Heart left ventricle (tissue), 16 donors: ENCODE measurements at places on chromosomes 12 and 14. TPM values are rescaled to one million over a fixed set of nuclear protein-coding genes. Genes with fewer than 3 reads are reported as not detected.

- DNase-seq = peak; percentile 79
Measured at GRCh38 chr14:73758392-73759182, 44.4 kb upstream of the PNMA1 start.

DNA sequence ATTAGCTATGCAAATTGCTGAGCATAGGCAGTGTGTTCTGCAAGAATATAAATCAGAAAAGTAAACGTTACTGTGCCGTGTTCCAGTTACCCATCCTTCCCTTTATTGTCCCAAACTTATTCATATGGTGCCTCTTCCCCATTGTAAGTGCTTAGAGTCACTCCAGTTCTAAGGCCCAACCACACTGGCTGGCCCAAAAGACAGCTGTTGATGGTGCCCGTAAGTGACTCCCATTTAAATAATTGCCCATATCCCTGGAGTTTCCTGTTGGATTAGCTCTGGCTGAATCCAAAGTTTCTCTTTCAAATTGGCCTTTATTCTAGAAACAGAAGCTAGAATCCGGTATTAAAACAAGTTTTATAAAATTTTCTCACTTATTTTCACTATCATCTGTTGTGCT, 400.1 kb upstream of the DDHD1 start:
- DNase-seq = no peak

GRCh38 chr12:25197608-25198007, 2.6 kb downstream of the ETFRF1 start:
- DNase-seq = no peak

DNA sequence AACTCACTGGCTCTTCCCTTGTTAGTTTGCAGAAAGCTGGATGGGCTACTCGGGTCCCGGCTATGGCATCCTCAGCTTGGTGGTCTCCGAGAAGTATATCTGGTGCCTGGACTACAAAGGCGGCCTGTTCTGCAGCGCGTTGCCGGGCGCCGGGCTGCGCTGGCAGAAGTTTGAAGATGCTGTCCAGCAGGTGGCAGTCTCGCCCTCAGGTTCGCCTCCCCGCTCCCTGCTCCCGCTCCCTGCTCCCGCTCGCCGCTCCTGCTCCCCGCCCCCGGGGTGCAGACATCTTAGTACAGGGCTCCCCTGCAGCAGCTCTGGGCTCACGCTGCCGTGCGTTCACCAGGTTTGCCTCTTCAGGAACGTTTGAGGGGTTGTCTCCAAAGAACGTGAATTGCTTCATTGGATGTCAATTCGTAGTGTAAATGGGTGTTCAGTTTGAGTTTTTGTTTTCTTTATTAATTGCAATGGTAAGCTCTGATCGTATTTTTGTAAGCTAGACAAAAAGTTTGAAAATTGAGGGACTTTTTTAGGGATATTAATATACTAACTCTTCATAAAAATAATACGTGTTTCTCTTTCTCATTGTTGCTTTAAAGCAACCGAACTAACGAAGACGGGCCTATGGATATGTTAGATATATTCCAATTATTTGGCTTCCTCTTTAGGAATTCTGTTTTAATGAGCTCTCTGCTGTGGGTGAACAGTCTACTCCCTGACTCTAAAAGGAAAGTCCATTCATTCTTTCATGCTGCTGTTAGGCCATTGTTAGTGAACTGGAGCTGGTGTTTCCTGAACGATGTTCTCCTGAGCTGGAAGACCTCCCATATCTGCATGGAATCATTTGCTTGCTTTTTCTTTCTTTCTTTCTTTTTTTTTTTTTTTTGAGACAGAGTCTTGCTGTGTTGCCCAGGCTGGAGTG, 71.3 kb downstream of the ANKRD9 start:
- peak; percentile 90 for DNase-seq

DNA sequence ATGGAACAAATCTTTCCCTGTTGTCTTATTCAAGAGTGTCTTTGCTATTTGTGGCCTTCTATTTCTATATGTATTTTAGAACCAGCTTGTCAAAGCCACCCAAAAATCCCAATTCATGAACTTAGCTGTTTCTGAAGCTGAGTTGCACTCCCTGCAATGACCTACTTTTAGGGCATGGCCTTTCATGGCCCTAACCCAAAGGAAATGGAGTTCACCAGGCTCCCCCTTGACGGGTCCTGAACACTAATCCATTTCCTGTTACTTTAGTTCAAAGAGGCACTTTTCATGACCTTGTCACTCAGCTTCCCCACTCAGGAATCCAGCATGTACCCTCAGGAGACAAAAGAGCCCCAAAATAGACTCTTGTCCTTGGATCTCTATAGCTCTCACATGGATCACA, 7.6 kb downstream of the TMED8 start:
- no peak for DNase-seq

- no peak for DNase-seq
Measured at GRCh38 chr14:81472096-81472800, 61.4 kb downstream of the SEL1L start.

GRCh38 chr12:107446476-107446875, 239.1 kb upstream of the PWP1 start:
- no peak for DNase-seq

GRCh38 chr12:131940141-131940547, 9.6 kb upstream of the EP400 start:
- DNase-seq = no peak

DNA sequence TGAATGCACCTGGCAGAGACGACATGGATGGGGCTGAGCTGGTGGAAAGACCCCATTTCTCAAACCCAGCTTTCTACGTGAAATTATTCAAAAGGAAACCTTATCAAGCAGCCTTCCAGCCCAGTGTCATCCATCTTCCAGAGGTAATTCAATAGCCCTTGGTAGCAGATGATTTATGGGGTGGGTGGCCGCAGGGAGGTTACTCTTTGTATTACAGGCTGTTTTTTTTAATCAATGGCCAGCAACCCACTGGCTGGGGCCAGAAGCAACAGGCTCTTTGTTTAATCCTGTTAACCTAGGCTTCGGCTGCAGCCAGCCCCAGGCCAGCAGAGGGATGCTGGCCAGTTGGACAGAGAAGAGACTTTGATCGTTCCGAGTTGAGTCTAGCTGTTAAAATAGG, 139.8 kb upstream of the SRRM4 start:
- DNase-seq = no peak

- DNase-seq = peak; percentile 37
Measured at GRCh38 chr12:89238593-89238992, 113.7 kb downstream of the DUSP6 start.

DNA sequence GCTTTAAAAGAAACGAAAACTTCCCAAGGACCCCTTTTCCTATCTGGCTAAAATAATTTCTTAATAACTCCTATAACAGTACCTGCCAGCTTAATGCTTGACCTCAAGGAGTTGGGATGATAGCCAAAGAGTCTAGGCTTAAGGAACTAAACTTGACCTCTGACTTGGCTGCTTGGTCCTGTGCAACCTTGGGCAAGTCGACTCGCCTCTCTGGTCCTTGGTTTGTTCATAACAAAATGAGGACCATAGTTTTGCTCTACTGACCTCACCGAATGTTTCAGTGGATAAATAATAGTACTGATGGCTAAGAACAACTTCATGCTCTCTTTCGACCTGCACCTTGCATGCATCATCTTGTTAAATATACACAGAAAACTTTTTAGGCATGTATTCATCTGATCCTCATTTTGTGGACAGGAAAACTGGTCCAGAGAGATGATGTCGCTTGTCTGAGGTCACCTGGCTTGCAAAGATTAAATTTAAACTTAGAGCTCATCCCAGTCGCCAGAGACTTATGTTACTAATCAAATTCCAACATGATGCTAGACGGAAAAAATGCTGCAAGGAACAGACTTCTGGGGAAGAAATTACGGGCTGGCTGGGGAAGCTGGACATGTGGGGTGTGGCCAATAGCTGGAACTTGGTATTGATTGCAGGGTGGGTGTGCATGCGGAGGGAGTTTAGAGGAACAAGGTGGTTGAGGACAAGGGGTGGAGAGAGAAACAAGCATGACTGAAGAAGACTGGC, 38.0 kb upstream of the WSCD2 start:
- DNase-seq = no peak

- no peak for DNase-seq
Measured at GRCh38 chr12:70584332-70584731, 52.9 kb downstream of the PTPRB start.

DNA sequence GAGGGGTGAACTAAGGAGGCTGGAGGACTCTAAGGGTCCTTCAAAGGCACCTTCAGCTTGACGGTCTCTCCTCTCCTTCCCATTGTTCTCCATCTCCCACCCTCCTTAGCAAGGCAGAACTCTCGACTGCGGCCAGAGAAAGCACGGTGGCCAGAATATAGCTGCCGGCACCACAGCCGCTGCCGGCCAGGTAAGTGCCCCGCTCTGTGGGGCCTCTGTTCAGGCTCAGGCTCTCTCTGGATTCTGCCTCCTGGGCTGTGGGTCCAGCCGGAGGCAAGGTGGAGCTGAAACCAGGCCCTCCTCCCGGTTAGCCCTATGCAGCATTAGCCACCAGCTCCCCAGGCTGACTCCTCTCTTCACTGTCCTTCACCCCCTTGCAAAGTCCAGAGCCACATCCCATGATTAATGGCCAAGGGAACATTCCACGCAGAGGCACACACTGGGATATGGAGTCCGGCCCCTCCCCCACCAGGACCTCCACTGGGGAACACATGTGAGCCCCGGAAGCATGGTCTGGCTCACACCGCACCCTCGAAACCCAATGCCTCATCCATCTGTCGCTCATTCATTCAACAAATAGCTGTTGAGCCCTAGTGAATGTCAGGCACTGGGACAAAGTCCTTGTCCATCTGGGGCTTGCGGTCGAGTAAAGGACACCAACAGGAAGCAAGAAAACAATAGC, 25.2 kb downstream of the LTBP2 start:
- DNase-seq = peak; percentile 44

Gene SGPP1
- polyA plus RNA-seq = 6.2 TPM

Gene TRHDE
- polyA plus RNA-seq = 0.04 TPM

Gene SETD3
- 49.7 TPM for polyA plus RNA-seq

Gene CFL2
- 381 TPM for polyA plus RNA-seq

Gene TMEM63C
- 4.0 TPM for polyA plus RNA-seq

Gene MAP3K9
- polyA plus RNA-seq = 3.8 TPM
